ENCODE measurements at places on chromosomes 16 and 17.

- no peak for DNase-seq
Measured at GRCh38 chr17:1980665-1981250, 44.4 kb downstream of the RTN4RL1 start.

DNA sequence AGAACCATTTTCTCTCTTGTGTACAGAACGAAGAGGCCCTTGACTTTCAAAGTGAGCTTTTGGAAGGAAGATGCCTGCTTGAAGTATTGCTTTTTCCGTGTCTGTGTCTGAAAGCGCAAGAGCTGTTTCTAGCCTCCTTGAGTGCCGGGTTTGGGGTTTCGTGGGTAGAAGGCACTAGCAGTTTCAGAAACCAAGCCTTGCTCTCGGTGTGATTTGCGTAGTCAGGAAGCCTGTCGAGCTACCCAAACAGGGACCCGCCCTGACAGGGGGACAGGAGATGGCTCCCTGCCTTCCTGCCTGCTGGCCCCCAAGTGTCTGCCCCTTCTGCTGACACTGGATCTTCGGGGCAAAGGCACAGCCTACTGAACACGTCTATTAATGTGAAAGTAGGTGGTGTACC lies 322.0 kb downstream of the MAF start:
- DNase-seq: no peak

DNA sequence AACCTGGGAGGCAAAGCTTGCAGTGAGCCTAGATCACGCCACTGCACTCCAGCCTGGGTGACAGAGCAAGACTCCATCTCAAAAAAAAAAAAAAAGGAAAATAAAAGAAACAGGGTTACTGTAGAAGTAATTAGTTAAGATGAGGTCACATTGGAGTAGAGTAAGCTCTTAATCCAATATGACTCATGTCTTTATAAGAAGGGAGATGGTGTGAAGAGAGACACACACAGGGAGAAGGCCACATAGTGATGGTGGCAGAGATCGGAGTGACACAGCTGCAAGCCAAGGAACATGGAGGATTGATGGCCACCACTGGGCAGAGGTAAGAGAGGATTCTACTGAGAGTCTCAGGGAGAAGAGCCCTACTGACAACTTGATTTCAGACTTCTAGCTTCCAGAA lies 15.3 kb upstream of the SLFN5 start:
- no peak for DNase-seq

GRCh38 chr16:6643080-6643686 lies 689.5 kb upstream of the RBFOX1 start:
- DNase-seq: peak; percentile 34

- peak; percentile 29 for DNase-seq
Measured at GRCh38 chr17:10059684-10060211, 138.7 kb downstream of the GAS7 start.

Data from fibroblast of skin of abdomen (primary cell).